ENCODE measurements at places on chromosomes 2 and 18.

GRCh38 chr2:42809819-42810120 lies 17.4 kb upstream of the HAAO start:
- peak; percentile 78 for DNase-seq

DNA sequence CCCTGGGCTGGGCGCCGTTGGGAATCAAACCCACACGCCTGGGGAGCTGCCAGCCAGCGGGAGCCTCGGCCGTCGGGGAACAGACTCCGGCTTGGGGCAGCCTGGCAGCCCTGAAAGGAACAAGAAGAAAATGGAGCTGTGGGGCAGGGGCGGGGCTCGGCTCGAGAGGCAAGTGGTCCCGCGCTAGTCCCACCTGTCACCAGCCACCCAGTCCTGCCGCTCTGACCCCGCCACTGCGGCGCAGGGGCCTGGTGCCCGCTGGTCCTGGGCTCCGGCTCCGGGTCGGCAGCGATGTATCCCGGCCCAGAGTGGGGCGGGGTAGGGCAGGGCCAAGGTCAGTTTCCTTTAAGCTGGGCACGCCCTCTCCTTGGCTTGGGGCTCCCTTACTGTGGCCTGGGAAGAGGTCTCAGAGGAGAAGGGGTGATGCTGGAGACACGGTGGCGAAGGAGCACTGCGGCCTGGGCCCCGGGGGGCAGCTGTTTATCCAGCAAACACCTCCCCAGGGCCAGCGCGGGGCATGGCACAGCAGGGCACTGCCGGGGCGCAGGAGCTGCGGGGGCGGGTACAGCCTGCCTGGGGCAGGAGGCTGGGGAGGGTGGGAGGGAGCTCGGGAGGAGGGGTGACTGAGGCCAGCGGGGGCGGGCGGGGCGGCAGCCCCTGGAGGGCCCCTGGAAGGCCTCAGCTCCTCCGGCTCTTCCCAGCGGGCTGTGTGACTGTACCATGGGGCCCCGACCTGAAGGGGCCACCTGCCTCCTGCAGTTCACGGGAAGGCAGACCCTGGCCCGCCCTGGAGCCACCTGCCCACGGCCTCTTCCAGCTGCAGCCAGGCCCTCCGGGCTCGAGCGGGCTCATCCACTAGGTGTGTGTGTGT lies 15.6 kb downstream of the ODC1 start:
- no peak for DNase-seq

- DNase-seq = no peak
Observed at GRCh38 chr2:38966006-38966405, 76.3 kb downstream of the ARHGEF33 start.

- DNase-seq = no peak
Observed at GRCh38 chr2:169664978-169665930, 29.0 kb downstream of the CFAP210 start.
